ENCODE measurements at places on chromosomes 2 and 18.
A peak's percentile ranks its signal among the peaks of the same experiment; 100 is the strongest.

DNA sequence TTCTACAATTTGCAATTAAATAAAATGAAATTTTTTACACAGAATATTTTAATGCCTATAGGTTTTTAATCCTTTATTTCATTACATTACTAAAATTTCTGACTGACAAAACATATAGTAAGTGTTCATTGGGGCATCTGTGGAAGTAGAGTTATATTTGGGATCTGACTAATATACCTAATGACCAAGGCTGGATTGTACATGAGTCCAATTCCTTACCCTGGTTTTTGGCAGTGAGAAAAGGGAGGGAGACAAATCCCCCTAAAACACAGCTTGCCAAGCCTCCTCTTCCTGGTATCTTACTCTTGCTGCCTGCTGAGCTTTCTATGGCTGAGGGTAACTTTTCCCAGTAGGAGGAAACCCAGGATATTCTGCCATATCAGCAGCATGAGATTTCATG is 149.4 kb upstream of the CDH20 start:
- no peak for DNase-seq

DNA sequence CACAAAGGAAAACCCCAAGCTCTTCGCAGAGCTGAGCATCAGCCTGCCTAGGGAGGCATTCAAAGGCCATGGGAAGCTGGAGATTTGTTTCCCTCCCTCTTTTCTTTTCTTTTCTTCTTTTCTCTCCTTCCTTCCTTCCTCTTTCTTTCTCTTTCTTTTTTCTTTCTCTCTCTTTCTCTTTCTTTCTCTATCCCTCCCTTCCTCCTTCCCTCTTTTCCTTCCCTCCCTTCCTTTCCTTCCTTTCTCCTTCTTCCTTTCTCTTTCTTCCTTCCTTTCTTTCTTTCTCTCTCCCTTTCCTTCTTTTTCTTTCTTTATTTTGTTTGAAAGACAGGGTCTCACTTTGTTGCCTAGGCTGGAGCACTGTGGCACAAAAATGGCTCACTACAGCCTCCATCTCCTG is 168.4 kb upstream of the ARL4C start:
- DNase-seq = no peak

- DNase-seq = no peak
These were observed 154.2 kb upstream of the CNTNAP5 start for GRCh38 chr2:123870881-123871276.

GRCh38 chr2:100274076-100274475 is 48.2 kb downstream of the LONRF2 start:
- DNase-seq = no peak

- no peak for DNase-seq
These were observed 58.3 kb downstream of the MRPL33 start for GRCh38 chr2:27829791-27830190.

- peak; percentile 69 for DNase-seq
These were observed 3.8 kb downstream of the LYPD6 start for GRCh38 chr2:149334156-149334555.

DNA sequence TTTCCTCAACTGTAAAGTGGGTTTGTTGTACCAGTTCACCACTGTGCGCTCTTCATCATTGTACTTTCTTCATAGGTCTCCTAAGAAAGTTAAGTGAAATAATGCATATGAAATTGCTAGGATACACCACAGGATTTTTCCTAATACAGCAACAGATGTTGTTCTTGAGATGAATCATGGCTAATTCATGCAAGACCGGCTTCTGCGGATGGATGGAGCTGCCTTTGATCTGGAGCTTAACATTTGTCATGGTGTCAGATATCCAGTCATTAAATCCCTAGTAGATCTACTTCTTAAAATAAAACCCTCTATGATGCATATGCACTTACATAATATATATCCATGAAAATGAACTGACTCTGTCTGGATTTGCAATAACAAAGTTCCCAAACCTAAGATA is 114.1 kb downstream of the COL6A3 start:
- no peak for DNase-seq

GRCh38 chr2:222193328-222193983 is 105.3 kb downstream of the PAX3 start:
- peak; percentile 62 for DNase-seq

- DNase-seq = no peak
These were observed 129.2 kb upstream of the MEIS1 start for GRCh38 chr2:66305718-66306117.

DNA sequence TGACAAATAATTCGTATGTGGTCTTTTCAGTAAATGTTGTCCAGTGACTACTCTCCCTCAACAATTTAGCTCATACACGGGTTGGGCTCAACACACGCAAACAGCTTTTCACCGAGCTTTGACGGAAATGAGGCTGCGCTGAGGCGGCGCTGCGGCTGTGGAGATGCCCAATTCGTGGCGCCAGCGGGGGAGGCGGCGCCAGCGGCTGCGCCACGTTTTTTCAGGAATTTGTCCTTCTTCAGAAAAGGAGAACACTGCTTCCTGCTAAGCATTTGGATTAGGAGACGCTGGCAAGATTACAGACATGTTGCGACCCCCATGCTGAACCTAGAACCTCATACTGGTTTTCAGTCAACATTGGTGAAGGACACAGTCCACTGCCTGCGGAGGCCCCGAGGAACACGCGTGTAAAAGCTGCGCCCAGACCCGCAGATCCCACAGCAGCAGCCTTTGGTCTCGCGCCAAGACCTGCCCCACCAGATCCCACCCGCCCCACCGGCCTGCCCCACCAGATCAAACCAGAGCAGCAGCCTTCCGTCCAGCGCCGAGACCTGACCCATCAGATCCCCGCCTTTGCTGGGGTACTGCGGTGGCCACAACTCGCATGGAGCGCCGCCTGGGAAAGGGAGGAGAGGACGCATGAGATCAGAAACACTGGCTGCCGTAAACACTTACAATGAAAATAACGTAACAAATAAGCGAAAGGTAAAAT is 173.8 kb downstream of the TMEM18 start:
- DNase-seq = peak; percentile 17

- DNase-seq = no peak
These were observed 71.3 kb downstream of the VWA3B start for GRCh38 chr2:98158305-98158704.

GRCh38 chr2:16013359-16013911 is 73.1 kb downstream of the MYCN start:
- no peak for DNase-seq

DNA sequence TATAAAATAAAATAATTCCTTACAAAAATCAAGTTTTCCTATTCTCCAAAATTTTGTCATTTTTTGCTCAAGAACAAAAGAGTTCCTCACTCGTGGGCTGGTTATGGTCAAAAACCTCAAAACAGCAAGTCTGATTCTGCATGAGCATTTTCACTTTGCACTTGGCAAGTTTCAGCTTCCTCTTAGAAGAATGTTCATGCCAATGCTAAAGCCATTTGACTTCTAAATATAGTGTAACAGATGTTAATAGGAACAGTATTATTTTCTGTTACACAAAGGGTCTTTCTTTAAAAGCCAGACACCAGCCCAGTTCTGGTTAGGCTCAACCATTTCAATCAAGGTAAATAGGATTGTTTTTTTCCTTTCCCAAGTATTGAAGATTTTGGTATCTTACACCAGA is 261.3 kb upstream of the CCDC68 start:
- no peak for DNase-seq

- DNase-seq = no peak
These were observed 7.7 kb downstream of the IGFBP5 start for GRCh38 chr2:216687646-216688045.

- DNase-seq = no peak
These were observed 22.0 kb downstream of the MYL12B start for GRCh38 chr18:3283908-3284307.

GRCh38 chr2:33670392-33670937 is 71.4 kb upstream of the FAM98A start:
- no peak for DNase-seq

GRCh38 chr2:26559556-26559955 is 81.6 kb downstream of the CIB4 start:
- no peak for DNase-seq

- DNase-seq = peak; percentile 37
These were observed 221.9 kb downstream of the ZNF407 start for GRCh38 chr18:74819433-74820059.

- no peak for DNase-seq
These were observed 198.8 kb downstream of the KCNS3 start for GRCh38 chr2:18077231-18077630.

GRCh38 chr2:43798300-43798699 is 24.5 kb downstream of the DYNC2LI1 start:
- DNase-seq = peak; percentile 5

GRCh38 chr2:225379856-225380255 is 19.7 kb upstream of the NYAP2 start:
- DNase-seq = no peak

DNA sequence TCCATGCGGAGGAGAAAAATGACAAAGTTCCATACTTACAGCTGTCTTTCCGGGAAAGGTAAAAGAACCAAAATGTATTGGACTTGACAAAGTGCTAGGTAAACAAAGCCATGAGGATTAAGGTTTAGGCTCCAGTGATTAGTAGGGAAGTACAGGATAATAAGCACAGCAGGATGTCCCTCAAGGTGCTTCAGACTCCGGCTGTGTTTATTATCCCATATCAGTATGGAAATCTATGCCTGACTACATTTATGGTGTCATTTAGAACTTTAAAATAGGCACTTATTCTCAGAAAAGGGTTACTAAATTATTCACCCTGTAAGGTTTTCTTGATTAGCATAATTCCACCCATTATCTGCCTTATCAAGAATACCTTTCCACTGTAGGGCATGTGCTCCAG is 136.3 kb upstream of the CCDC68 start:
- DNase-seq = no peak

DNA sequence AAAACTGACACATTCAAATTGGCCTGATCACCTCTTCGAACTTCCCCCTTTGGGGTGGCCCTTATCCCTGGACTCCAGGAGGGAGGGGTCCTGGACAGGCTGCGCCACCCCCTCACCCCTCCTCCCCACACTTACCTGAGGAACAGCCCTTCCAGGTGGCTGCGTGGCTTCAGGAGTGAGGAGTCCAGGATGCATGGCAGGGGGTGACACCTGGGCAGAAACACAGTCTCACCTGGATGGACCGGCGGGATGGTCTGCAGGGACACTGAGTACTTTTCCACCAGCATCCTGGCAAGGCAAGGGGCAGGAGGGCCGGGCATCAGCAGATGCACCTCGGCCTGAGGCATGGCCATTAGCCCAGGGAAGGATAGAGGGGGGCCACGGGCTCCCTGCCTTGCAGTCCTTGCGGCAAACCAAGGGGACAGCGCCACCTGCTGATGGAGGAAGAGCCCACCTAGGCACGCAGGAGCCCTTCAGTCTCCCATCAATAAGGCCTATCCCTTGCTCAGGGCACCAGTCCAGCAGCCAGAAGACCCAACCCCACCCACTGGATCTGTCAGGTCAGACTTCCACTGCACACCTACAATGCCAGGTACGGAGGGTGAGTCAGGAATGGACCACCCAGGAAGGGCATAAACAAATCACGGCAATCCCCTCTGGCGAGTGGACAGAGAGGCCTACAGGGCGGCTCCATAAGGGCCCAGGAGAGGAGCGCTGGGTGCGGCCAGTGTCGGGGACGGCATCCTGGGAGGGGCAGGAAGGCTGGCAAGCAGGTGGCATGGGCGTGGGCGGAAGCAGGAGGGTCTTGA is 26.0 kb downstream of the FAM178B start:
- peak; percentile 84 for DNase-seq

- DNase-seq = no peak
These were observed 3.0 kb upstream of the GPC1 start for GRCh38 chr2:240432430-240432819.

DNA sequence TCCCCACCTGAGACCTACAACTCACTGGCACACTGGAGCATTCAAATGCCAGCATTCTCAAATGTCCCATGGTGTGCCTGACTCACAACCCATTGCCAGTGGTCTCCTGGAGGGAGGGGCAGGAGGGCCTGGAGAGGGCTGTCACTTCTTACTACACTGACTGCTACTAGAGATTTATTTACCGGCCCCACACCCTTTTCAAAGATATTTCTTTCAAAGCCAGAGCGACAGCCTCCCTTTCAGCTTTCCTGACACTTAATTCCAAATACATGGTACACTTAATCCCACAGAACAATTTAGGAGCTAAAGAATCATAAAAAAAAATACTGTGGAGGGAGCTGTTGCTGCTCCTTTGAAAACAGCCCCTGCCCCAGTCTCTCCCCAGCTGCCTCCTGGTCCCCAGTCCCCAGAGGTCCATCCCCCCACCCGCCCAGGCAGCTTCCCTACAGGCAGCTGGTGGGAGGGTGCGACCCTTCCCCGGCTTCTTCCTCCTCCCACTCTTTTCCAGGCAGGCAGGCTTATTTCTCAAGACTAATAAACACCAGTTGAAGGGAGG is 129.1 kb upstream of the SMAD2 start:
- no peak for DNase-seq

DNA sequence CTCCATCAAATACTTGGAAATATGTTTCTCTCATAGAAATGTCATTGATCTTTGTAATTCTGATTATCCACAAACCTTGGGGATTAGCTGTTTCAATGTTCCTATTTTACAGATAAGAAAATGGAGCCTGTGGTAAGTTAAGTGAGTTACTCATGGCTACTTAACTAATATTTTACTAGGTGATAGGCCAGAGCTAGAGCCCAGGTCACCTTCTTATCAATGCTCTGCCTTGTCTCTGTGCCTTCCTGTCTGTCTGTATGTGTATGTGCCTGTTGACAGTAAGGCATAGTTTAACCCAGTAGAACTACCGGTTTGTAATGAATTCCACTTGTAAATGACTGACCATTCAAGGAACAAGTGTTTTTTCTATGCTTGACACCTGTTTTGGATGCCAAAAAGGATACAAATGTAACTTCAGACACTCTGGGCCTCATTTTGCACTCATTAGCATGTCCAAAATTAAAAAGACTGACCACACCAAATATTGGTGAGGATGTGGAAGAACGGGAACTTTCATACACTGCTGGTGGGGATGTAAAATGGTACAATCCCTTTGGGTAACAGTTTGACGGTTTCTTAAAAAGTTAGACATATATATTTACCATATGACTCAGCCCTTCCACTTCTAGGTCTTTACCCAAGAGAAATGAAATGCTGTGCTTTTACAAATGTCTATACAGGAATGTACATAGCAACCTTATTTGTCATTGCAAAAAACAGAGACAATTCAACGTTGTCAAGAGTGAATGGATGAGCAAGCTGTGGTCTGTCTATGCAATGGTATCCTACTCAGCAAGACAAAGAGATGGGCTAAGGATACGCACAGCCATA is 19.6 kb upstream of the IL1A start:
- peak; percentile 46 for DNase-seq

GRCh38 chr2:36337354-36337753 is 18.2 kb upstream of the CRIM1 start:
- DNase-seq = no peak

DNA sequence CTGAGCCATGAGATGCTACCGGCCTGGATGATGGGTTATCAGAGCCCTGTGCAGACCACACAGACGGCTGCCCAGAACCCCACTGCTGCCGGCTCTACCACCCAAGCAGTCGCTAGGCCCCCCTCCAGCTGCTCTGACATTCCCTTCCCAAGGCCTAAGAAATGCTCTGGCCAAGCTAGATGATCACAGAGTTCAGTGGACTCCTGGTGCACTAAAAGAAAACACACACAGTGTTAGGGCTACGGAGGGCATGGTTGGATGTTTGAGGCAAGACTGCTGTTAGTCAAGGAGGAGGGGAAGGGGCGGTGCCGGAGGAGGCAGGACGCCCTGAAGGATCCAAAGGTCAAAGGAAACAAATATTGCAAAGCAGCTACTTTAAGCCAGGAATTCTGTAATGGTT is 174.5 kb downstream of the MYCN start:
- no peak for DNase-seq

- DNase-seq = peak; percentile 77
These were observed 45.3 kb downstream of the LRPPRC start for GRCh38 chr2:43950383-43951008.

GRCh38 chr18:55439056-55439455 is 148.9 kb downstream of the TCF4 start:
- DNase-seq = no peak

- no peak for DNase-seq
These were observed 75.5 kb downstream of the PLCL1 start for GRCh38 chr2:197879812-197880408.
